Cortex of kidney (tissue), 1 donor: ENCODE measurements at places on chromosomes 11 and 22.

DNA sequence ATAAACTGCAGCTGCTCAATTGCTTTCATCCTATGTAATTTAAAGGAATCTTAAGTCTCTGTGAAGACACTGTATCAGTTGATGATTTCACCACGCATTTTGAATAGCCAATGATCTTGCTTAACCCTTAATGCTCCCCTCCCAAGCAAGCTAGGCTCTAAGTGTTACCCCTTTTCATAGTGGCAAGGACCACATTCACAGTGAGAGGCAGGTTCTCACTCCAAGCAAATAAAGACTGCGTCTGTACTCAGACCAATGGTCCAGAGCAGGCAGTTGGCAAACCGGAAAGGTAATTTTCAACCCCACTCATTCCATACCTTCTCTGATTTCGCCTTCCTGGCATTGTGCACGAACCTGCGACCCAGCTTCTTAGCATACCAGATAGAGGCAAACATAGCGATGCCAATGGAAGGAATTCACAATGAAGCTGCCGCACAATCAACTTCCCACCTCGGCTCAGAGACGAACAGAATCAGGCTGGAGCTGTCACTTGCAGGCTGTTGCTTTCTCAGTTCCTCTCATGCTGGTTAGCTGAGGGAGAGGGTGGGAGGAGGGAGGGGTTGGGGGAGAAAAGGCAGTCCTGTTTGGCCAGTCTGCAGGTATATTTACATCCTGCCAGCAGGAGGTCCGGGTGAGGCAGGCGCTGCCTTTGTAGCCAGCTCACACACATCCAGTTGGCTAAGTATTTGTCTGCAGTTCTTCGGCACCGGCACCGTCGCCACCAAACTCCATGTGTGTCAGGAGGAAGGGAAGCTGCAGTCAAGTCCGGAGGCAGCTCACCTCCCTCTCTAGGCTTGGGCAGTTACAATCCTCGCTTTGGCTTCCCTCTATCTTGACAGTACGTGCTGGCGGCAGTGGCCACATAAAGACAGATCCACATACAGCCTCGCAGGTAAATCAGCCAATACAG lies 1151.2 kb upstream of the CCDC90B start:
- DNase-seq: no peak

DNA sequence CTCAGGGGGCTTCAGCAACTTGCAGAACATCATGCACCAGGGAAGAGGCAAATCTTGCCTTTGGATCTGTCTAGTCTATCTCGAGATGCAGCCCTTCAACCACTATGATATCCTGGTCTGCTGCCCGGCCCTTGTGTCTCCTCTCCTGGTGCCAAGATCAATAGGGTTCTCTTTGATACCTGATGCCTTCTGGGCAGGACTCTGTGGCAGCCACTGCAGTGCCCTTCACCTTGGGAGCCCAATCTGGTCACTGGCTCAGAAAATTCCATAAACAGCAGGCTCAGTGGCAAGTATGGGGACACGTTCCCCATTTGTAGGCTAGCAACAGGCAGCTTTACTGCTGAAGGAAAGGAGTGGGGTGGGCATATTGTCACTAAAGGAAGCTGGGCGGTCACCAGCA lies 23.4 kb downstream of the SYN3 start:
- DNase-seq: no peak

- DNase-seq: no peak
These were observed 895 bp upstream of the DAGLA start for GRCh38 chr11:61679296-61679695.

GRCh38 chr11:22681281-22681812 lies 14.9 kb downstream of the GAS2 start:
- no peak for DNase-seq

GRCh38 chr11:69916806-69917387 lies 97.7 kb upstream of the FGF3 start:
- DNase-seq: no peak

- DNase-seq: no peak
These were observed 33.3 kb upstream of the OLFML1 start for GRCh38 chr11:7451952-7452494.

DNA sequence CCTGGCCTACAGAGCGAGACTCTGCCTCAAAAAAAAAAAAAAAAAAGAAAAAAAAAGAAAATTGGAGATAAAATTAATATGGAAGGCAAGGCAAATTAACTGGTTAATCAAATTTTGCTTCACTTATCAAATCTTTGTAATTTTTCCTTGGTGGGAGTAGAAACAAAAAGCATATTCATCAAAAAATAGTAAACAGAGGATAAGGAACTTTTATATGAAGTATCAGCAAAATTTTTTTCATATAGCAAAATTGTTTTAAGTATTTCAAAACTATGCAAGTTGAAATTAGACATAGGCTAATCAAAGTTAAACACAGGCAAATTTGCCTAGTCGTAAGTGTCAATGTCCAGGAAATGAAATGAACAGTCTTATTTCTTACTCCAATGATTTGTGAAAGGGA lies 33.0 kb downstream of the PICALM start:
- DNase-seq: no peak

DNA sequence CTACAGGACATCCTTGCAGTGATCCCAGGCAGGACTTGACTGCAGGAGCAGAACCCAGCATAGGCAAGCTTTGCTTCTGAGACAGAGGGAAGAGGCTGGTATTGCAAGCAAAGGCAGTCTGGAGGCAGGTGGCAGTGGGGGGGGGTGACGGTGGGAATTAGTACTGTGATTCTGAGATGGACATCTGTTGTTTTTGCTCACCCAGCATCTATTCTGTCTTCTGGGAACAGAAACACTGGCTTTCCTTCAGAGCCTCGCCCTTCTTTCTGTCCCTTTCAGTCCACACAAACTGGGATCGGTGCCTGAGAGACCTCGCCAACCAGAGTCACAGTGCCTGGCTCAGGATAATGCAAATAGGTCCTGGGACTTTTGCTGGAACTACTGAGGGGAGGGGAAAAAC lies 31.2 kb upstream of the RASL10A start:
- DNase-seq: no peak

GRCh38 chr22:43535741-43536140 lies 123.9 kb downstream of the MPPED1 start:
- DNase-seq: no peak

DNA sequence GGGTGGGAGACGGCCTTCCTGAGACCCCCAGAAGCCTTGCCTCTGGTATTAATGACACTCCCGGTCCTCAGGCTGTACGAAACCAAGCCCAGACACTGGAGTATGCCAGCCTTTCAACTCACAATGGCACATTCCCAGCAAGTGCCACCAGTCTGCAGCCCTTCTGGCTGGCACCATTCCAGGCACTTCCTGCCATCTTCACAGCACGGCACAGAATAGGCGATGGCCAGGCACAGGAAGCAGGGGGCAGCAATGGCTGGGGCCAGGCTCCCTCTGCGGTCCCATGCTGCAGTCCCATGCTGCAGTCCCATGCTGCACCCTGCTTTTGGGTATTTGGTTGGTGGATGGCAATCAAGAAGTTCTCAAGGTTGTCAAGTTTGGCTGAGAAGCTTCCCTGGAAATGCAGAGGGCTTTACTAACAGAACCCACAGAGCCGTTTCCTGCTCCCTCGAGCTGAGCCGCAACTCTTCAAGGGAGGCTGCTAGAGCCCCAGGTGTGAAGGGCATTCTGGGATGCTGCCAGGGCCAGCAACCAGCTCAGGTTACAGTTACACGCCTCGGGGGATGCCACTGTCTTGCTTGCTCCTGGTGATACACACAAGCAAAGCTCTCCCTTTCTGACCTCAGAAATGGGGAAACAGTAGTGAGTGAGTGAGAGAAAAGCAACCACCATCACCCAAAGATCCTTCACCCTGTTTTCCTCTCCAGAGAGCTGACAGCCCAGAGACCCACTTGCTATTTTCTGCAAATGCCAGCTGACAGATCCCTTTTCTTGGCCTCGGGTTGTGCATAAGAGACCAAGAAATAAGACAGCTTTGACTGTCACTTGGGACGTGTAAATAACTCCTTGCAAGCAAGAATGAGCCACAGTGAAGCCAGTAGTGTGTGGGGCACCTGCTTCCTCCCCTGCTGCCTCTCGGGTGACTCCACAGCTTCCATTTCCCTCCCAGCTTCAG lies 23.9 kb downstream of the LRFN4 start:
- DNase-seq: no peak

DNA sequence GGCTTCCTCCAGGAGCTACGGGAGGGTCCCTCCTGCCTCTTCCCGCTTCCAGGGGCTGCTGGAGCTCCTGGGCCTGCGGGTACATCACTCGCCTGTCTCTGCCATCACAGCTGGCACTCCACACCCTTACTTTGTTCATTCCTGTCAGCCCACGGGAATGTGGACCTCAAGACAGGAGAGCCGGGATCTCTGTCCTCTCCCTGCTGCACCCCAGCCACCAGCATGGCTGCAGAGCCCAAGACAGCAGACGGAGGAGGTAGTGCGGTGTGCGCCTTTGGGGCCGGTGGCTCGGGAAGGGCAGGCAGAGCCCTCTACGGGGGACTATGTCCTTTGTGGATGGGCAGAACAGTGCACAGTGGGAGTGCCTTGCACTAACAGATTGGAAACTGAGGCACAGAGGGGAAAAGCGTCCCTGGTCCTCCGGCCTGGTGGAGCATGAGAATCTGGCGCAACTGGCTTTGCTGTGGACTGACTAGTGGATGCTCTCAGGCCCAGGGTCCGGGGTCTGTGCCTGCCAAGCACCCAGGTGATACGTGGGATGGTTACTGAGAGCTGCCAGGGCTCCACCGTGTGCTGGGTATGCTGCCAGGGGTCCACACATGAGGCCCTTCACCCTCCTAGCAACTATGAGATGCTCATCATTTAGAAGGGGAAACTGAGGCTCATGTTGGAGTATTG lies 47.3 kb downstream of the IGF2 start:
- DNase-seq: no peak

DNA sequence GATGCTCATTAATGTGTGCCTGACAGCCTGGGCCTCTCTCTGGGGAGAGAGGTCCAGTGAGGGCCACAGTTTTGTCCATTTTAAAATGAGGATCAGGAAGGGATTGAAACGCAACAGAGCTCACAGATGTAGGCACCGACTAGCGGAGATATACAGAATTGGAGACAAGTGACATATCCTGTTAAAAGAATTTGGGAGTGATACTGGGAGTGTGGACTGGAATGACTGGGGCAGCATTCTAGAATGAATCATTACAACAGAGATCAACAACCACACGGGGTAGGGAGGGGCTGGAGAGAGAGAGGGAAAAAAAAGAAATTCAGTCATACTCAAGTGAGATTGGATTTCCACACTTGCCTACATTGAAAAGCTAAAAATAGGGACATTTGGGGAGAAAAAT lies 2.5 kb upstream of the NCAM1 start:
- no peak for DNase-seq

GRCh38 chr11:75834728-75835127 lies 19.7 kb downstream of the UVRAG start:
- DNase-seq: no peak

DNA sequence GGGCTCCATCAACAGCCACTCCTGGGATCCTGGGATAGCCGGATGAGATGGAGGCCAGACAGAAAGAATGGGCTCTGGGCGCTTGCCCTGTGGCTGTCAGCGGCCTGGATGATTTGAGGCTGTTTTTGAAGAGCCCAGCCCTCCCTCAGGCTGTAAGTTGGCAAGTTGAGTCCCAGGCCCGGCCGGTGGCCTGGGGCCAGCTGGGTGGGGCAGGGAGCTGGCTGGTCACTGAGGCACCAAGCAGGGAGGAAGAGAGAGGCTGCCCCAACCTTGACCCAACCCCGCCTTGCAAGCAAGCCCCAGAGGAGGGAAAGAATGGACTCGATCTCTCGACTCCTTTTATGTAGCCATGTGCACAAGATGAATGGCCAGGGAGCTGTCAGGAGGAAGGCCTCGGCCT lies 34.9 kb downstream of the RIBC2 start:
- DNase-seq: no peak

- no peak for DNase-seq
These were observed 22.1 kb downstream of the SRPRA start for GRCh38 chr11:126246636-126247035.

DNA sequence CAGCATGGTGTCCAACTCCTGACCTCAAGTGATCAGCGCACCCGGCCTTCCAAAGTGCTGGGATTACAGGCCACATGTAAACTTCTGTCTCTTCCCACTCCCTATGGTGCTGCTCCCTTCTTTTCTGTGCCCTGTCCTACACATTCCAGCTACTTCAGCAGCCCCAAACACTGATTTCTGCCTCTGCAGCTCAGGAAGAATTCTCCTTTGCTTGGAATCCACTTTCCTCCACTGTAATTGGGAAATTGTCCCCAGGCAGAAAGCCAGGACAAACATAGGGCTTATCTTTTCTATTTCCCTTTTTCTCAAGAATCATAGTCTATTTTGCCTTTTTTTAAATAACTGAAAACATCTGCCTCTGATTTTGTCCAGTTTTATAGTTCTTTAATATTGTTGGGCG lies 21.3 kb upstream of the DRG1 start:
- no peak for DNase-seq

DNA sequence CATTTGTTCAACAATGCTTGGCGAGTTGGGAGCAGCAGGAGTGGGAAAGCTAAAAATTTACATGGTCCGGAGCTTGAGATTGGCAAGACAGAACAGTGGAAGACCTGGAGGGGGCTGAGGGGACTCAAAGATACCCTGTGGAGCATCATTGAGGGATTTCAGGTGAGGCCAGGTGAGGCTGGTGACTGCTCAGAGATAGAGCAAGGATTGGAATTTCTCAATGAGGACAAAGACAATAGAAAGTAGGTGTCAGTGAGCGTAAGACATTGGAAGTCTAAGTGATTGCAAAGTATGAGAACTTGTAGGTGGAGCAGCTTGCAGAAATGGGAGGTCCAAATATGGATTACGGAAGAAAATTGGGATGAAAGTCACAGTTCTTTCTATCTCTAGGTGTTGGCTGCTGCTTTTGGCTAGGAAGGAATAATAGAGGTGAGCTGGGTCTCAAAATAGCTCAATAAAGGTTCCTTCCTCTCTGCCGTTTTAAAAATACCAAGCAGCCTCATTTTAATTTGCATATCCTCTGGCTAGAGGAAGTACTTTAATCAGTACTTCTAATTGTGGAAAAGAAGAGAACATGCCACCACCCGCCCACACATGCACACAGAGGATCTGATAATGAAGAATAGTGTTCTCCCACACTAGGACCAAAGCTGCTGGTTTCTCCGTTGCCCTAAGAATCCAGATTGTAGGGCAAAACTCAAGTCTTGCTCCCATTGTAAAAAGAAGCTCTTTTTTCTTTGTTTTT lies 41.8 kb upstream of the SORL1-AS1 start:
- no peak for DNase-seq

DNA sequence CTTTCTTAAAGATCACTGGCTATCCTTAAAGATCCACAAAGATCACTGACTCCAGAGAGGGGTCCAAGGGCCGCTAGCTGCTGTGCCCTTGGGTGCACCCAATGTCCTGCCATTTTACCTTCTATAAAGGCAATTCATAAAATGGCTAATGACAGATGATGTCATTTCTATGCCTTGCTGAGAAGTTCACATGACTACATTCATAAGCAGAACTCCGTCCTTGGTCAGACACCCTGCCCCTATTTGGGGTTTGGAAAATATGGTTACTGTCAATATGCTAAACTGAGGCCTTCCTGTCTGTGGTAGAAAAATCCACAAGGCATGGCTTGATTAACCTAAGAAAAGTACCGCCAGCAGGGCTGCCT lies 60.9 kb upstream of the BMAL1 start:
- no peak for DNase-seq
